ENCODE measurements at places on chromosomes 4 and X.
A peak's percentile ranks its signal among the peaks of the same experiment; 100 is the strongest.

DNA sequence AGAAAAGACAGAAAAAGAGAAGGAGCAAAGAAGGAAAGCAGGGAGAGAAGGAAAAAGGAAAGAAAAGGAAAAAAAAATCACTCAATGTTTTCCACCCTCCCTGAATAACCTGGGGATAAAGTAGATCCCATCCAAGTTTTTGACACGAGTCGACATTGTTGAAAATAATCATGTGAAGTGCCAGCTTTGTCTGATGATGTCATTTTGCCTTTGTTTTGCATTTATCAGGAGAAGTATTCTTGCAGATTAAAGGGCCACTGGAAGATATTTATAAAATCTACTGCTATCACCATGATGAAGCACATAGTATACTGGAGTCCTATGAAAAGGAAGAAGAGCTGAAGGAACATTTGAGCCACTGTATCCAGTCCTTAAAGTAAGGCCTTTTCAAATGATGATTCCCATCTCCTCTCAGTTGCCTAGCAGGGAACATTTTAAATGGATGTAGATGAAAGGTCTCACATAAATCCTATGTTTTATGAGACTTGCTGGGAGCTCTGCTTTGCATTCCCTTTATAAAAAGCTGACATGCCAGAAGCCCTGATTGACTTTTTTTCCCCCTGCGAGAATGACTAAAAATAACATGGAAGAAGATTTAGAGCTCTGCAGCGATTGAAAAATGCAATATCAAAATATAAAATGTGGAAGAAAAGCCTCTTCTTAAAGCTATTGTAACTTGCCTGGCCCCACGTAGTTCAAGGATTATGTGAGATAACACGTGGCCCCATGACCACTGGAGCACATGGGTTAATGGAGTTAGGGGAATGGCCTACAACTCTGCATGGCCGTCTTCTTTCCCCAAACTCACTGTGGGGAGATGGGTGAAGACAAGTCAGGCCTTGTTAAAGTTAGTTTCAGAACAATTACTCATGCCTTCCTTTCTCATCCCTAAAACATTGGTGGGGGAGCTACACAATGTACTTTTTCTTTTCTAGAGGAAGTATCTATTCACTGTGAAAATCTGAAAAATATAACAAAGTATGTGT, 77.5 kb downstream of the INTS12 start:
- no peak for DNase-seq

GRCh38 chrX:101062176-101062575, 10.3 kb upstream of the TRMT2B start:
- DNase-seq: no peak

GRCh38 chrX:19571711-19572110, 56.4 kb upstream of the MAP3K15 start:
- no peak for DNase-seq

DNA sequence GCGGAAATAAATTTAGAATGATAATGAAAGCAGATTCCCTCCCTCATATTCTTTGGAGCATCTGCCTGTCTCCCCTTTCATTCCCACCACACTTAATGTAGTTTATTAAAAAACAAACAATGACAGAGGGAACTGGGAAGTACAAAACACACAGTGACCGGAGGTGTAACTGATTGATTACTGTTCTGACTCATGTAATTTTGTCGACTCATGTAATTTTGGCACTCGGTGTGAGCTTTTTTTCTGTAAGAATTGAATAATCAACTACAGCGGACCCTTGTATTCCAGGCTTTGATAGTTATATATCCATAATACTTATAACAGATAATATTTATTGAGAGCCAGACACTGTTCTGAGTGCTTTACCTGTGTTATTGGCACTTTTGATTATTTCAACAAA, 110.4 kb downstream of the PALLD start:
- DNase-seq: no peak

GRCh38 chrX:38357747-38358673, 5.6 kb downstream of the OTC start:
- no peak for DNase-seq

DNA sequence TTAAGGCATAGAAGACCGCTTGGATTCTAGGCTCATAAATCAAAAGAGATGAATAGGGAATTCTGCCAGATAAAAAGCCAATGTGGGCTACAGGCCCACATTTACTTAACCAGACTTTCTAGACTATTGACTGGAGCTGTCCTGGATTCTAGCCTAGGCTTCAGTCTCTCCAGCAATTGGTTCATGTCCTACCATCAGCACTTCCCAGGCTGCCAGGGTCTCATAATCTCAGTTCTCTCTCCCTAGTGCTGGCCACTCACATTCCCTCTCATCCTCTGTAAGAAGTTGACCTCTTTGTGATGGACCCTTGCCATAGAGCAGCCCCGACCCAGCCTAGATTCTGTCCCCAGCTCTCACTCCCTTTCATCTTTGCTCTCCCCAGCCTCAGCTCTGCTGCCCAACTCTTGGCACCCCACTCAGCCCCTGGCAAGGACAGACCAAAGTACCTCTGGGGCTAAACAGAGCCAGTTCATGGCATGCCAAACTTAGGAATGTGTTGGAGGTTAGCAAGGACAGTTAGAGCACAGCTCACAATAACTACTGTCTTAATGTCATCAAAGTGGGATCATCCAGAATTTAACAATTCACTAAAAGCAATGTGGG, 396.2 kb downstream of the INPP4B start:
- no peak for DNase-seq

- DNase-seq: no peak
Measured at GRCh38 chr4:98745366-98745765, 87.0 kb upstream of the TSPAN5 start.

GRCh38 chr4:160202802-160203201, 1099.9 kb downstream of the RAPGEF2 start:
- DNase-seq: no peak

- no peak for DNase-seq
Measured at GRCh38 chrX:45267007-45267406, 66.3 kb upstream of the DIPK2B start.

GRCh38 chr4:38176165-38176564, 216.0 kb downstream of the PTTG2 start:
- no peak for DNase-seq

DNA sequence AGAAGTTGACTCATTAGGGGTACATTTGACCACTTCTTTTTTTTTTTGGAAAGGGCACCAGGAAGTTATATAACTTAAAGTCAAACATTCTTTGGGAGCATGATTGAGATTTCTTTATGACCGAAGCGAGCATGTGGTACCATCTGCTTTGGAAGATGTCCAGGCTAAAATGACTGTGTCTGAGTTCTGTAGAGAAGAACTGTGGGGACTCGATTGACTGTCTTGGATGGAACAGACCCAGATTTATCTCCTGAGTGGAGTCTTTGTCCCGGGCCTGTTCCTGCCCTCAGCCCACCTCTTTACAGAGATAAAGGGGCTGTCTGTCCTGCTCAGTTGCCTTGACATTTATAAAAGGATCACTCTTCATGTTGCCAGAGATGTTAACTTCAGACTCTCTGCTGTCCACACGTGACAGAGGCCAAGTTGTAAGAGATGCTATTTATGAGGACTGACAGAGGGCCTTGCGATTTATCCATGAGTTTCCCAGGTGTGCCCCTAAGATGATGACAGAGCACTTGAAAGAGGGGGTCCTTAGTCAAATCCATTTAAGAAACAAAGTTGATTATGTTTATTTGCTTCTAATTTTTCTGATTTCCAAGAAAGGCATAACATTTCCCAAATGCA, 16.8 kb downstream of the SMIM20 start:
- no peak for DNase-seq

DNA sequence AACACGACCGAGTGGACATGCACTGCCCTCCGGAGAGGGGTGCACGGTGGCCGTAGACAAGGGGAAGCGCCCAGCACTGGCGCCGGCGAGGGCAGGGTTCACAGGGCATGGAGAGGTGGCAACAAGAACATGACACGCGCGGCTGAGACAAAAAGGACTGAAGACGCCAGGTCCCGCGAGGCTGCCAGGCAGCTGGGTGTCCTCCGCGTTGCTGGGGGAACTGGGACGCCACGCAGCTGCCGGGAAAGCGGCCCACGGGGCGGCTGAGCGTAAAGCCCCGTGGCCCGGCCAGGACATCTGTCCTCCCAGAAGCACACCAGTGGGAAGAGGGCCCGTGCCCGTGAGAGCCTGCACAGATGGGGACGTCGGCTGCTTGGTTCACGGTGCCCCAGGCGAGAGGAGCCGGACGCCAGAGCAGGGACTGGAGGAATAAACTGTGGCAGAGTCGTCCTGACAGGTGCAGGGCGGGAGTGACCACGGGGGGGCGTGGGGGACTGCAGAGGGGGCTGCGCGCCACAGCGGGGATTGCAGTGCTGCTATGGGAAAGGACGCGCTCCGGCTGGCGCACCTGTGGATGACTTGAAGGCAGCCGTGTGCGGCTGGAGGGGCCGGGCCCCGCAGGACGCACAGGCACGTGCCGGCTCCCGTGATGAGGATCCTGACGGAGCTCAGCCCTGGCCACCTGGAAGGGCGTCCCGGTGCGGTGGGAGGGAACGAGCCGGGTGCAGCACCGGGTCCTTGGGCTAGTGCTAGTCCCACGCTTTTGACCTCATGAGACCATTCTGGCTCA, 32.1 kb upstream of the GTPBP6 start:
- no peak for DNase-seq

GRCh38 chr4:11438647-11439046, 10.0 kb upstream of the HS3ST1 start:
- DNase-seq: no peak

DNA sequence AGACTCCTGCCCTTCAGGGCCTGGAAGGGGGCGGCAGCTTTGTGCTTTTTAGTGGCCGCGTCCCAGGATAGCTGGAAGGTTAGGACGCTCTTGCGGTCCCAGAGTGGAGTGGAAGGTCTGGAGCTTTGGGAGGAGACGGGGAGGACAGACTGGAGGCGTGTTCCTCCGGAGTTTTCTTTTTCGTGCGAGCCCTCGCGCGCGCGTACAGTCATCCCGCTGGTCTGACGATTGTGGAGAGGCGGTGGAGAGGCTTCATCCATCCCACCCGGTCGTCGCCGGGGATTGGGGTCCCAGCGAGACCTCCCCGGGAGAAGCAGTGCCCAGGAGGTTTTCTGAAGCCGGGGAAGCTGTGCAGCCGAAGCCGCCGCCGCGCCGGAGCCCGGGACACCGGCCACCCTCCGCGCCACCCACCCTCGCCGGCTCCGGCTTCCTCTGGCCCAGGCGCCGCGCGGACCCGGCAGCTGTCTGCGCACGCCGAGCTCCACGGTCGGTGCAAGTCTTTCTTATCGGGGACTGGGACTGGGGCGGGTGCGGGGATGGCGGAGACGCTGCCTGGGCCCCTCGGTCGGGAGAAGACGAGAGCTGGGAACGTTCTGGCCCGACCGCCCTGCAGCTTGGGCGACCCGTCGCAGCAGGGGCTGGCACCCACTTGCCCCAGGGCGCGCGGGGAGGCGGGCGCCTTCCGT, at the start of gene EDNRA:
EDNRA (plus strand) TSS at position 207 of the 686 bp plus-strand sequence. CDS start 4,585 bp downstream, outside the sequence.
- DNase-seq: peak; percentile 84

DNA sequence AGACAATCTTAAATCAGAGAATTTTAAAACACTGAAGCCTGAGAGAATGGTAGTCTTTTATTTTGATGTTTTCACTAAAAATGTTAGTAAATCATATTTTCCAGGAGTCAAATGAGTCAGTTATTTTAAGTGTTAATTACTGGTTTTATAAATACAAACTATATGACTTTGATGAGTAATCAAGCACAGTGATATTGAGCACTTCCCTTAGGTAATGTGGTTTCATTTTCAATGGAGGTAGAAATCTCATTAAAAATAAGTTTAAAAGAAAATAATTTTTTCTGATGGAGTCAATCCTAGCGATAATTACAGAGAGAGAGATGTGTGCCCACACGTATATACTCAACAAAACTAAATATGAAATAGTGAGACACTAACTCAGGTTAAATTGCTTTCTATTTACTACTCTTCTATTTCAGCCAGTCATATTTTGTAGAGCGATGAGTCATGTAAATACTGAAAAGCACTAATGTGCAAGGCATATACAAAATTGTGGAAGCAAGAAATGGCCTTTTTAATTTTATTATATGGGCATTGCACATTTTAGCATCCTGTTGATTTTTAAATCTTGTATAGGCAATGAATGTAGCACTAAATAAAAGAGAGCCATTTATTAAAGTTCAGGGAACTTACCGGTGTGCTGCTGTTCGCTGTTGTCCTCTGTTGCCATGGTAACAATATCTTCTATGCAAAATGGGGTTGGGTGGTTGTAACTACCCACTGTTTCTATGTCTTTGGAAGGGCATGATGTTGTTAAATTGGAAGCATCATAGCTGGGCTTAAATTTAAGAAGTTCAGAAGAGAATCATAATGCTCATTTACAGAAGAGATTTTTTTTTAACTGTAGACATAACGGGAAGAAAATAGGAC, 513.7 kb downstream of the TLL1 start:
- DNase-seq: no peak

GRCh38 chr4:174437324-174437723, 85.0 kb downstream of the HPGD start:
- DNase-seq: no peak

DNA sequence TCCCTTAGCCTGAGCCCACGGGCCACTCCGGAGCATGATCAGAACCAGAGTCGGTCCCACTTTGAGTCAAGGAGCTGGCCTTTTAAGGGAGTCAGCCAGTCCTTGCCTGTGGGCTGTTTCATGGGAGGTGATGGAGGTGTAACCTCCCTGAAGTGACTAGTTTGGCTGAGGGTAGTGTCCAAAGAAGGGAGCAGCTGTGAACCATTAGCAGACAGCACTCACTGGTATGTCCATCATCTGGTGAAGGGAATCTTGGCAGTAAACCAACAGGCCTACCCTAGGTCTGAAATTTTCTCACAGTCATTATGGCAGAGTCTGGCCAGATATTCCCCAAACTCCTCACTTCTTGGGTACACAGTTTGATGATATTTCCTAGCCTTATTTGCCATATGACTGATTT, 12.3 kb upstream of the REPS2 start:
- no peak for DNase-seq

DNA sequence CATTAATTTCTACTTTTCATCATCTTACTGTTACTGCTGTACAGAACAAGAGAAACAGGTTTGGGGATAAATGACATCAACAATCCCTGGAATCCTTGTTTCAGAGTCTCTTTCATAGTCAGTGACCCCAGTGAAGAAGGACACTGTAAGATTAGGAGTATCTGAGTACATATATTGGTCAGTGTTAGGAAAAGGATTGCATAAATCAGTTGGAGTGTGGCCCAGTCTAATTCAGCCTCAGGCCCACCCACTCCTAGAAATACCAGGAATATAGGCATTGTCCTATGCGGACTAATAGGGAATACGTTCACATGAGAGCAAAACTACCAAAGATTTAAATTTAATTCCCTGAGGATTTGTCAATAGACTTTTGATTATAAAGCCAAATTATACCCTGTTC, 237.8 kb downstream of the LDB2 start:
- no peak for DNase-seq

DNA sequence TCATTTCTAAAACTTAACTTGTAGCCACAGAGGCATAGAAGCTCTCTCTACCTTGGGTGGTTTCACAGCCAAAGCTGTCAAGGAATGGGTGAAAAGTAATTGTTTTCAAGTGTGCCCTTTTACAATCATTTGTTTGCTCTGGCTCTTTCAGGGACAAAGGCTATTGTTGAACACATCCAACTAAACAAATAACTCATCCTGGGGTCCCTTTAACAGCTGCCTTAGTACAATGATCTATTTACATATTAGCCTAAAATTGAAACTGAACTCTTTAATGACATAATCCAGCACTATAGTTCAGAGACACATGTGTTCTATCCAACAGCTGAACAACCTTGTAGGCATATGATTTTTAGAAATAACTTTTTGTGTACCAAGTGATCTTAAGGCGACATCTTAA, 3.7 kb downstream of the HHIP start:
- no peak for DNase-seq

- no peak for DNase-seq
Measured at GRCh38 chrX:153184787-153185186, 5.7 kb downstream of the MAGEA1 start.

GRCh38 chr4:71913275-71913674, 118.5 kb upstream of the NPFFR2 start:
- no peak for DNase-seq

- no peak for DNase-seq
Measured at GRCh38 chrX:153499341-153499740, 4.6 kb downstream of the BGN start.
